Chondrocyte (in vitro differentiated cells): ENCODE measurements at places on chromosomes 1 and 21. TPM values are rescaled to one million over a fixed set of nuclear protein-coding genes. Genes with fewer than 3 reads are reported as not detected.

FALEC gene
- total RNA-seq: 1.2 TPM in 1 of 3 replicates, not detected in the others

PIK3R3 gene
- total RNA-seq: 21.1 to 36.3 TPM (median 23.4 TPM) in 3 replicates

NBPF19 gene
- 12.1 to 19.4 TPM (median 14.0 TPM) in 3 replicates for total RNA-seq

B3GALT2 gene
- total RNA-seq: 7.6 to 13.5 TPM (median 7.9 TPM) in 3 replicates

DNAJC8 gene
- total RNA-seq: 69.2 to 85.6 TPM (median 72.8 TPM) in 3 replicates

FMO4 gene
- total RNA-seq: 2.2 to 3.5 TPM (median 2.6 TPM) in 3 replicates

SPATA46 gene
- total RNA-seq: not detected in 3 replicates

ST6GALNAC5 gene
- 6.2 to 7.9 TPM (median 7.3 TPM) in 3 replicates for total RNA-seq

E2F2 gene
- total RNA-seq: 0.72 to 4.3 TPM (median 0.87 TPM) in 3 replicates

CRYAA gene
- not detected in 3 replicates for total RNA-seq

- DNase-seq: no peak
Observed at GRCh38 chr1:234262007-234262753, 111.1 kb upstream of the COA6 start.

GRCh38 chr1:30467101-30467500 is 256.3 kb downstream of the MATN1 start:
- no peak for DNase-seq

GRCh38 chr1:169347688-169348382 is 19.8 kb downstream of the NME7 start:
- DNase-seq: no peak

DNA sequence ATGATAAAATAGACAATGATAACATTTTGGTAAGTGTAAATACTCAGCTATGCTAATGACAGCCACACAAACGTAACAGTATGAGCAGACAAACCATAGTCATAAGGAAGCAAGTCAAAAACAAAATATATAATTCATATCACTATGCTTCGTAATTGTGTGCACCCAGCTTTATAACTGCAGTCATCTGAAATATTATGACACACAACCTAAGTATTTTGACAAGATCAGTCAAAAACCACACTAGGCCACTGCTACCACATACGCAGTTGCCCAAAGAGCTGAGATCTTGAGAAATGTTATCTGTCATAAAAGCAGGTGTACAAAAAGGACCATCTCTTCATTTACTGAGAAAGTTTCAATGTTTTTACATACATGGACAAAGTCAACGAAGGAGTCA is 26.0 kb downstream of the RNASEL start:
- no peak for DNase-seq

DNA sequence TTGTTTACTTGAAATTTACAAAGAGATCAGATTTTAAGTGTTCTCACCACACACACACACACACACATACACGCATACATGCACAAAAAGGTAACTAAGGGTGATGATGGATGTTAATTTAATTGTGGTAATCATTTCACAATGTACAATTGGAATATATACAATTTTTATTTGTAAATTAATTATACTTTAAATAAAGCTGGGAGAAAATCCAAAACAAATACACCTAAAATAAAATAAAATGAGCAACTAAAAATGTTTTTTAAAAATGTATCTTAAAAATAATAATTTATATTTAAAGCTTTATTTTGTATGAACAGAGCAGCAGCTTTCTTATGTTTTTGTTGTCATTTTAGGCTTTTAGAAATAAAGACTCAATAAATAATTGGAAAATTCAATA is 8.2 kb upstream of the INSL5 start:
- DNase-seq: no peak

- DNase-seq: no peak
Observed at GRCh38 chr21:44038063-44038462, 26.0 kb downstream of the TRAPPC10 start.

DNA sequence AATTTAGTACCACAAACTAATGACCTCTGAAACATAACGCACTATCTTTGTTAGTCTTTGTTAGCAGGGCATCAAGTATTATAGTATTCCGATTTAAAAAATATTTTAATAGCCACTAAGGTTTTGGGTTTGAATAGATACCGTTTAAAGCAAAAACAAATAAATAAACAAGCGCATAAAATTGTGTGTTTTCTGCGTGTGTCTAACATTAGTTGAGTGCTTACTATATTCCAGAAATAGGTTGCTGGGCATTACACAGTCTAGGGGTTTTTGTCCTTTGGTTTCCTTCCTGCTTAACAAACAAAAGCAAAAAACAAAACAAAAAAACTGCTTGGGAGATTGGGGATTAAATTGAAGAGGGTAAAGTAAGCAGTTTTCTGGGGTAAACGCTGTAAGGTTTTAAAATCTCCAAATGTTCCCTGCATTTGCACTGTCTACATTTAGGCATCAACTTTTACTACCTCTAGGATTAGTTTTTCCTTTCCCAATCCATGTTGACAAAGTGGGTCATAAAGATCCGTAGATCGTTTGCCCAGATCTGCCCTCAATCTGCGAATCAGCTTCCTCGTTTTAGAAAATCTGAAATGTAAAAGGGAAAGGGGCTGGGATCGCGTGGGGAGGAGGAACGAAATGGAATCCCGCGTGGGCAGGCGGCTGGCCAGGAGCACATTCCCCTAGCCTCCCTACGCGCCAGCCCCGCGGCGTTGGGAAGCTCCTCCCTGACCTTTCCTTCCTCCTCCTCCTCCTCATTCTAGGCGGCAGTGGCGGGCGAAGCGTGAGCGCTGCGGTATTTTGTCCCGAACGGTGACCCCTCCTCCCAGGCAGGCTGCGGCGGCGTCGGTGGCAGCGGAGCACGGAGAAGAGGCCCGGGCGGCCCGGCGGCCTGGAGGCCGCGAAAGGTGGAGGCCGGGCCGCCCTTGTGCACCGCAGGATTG is at the start of gene KCTD3:
Gene KCTD3, plus strand, starts transcription at position 749 of the 935 bp plus-strand sequence. CDS start 382 bp downstream, outside the sequence.
- no peak for DNase-seq

DNA sequence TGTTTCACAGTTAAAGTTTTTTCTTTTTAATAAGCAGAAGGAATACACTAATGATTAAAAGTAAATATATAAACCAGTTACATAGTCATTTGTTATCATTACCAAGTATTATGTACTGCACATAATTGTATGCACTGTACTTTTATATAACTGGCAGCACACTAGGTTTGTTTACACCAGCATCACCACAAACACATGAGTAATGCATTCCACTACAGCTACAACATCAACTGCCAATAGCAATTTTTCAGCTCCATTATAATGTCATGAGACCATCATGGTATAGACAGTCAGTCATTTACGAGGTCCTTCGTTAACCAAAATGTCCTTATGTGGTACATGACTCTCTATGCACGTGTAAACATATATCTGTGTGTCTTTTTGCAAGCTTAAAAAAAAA is 35.2 kb downstream of the SCYL3 start:
- no peak for DNase-seq
